ENCODE measurements at places on chromosomes 7 and 10. TPM values are rescaled to one million over a fixed set of nuclear protein-coding genes. Genes with fewer than 3 reads are reported as not detected.

NEUROG3 gene
- total RNA-seq, result not detected

TRIL gene
- total RNA-seq, result 33.9 TPM

GPR146 gene
- 3.2 TPM for total RNA-seq

HOXA4 gene
- not detected for total RNA-seq

RBM17 gene
- 52.1 TPM for total RNA-seq

PTPN20 gene
- 34.8 TPM for total RNA-seq

HOXA13 gene
- total RNA-seq, result not detected

TAS2R41 gene
- total RNA-seq, result not detected

CTNNA3 gene
- 9.7 TPM for total RNA-seq

TMEM140 gene
- 0.92 TPM for total RNA-seq

BCL7B gene
- 11.1 TPM for total RNA-seq

RNLS gene
- 8.8 TPM for total RNA-seq

PRKAR2B gene
- 197 TPM for total RNA-seq

RNF133 gene
- total RNA-seq, result 0.23 TPM

DNAJC12 gene
- 25.6 TPM for total RNA-seq

TDRD1 gene
- 1.4 TPM for total RNA-seq
